ENCODE measurements at places on chromosomes 6 and 20.

DNA sequence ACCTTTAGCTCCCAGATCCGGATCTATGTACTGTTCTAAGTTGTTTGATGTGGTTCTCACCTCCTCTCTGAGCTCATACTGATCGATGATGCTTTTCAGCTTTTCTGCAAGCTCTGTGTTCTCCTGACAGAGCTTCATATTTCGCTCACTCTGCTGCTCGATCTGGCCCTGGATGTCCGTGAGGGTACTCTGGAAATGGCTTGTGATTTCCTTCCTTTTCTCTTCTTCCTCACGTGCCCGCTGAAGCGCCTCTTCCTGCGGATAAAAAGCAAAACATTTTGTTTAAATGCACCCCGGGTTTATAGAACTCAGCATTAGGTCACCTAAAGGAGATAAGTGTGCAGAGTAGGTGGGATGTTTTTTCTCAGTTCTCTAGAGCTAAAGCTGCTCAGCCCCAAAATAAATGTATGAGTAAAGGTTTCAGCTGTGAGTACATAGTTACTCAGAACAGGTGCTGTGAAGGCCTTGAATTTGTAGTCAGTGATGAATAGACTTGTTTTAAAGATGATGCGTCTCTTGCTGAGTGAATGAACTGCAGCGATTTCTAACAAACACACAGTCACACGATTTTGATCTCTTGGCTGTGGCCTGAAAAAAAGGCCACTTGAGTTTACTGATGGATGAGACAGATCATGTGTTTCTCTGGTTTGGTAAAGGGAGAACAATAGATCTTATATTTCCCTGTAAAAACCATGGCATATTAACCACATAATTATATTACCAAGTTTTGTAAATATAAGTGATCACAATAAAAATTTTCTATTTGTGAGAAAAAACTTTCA, 29.1 kb downstream of the TXLNB start:
- no peak for DNase-seq

GRCh38 chr6:150767571-150768018, 97.9 kb upstream of the MTHFD1L start:
- DNase-seq: peak; percentile 29

GRCh38 chr6:78713564-78713963, 153.8 kb upstream of the IRAK1BP1 start:
- no peak for DNase-seq

DNA sequence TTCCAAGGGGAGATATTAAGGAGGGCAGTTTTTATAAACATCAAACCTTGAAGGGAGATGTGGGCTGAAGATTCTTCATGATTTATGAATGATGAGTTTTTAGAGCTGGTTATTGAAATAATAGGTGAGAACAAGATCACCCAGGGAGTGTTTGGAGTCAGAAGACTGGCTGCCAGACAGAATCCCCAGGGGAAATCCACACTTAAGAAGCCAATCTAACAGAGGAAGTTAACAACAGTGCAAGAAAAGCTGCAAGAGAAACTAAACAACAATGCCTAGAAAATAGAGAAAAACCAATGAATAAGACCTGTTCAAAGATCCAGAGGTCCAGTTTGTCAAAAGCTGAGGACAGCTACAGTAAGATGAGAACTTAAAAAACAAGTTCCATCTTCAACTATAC, 167.9 kb upstream of the MAN1A1 start:
- DNase-seq: no peak

DNA sequence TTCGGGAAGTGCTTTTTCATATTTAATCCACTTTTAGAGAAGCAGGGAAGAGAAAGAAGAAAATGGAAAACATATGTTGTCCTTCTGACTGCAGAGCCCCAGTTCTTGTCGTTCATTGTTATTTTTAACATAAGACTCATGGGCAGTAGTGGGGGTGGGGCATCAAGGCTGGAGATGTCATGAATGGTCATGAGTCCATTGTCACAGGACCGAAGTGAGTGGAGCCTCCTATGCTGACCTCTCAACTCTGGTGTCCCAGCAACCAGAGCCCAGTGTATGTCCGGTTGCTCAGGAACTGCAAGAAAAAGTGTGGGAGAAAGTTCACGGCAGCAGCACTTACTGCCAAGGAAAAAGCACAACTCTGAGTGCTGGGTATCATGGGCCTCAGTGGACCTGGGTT, 108.6 kb downstream of the BANF2 start:
- peak; percentile 73 for DNase-seq

GRCh38 chr6:122997541-122998150, 1.6 kb downstream of the CLVS2 start:
- DNase-seq: no peak

GRCh38 chr6:52620055-52620905, 43.4 kb upstream of the TRAM2 start:
- no peak for DNase-seq

- DNase-seq: no peak
Measured at GRCh38 chr6:470901-471448, 79.4 kb downstream of the IRF4 start.

- no peak for DNase-seq
Measured at GRCh38 chr20:33006776-33007375, 628 bp upstream of the BPIFB2 start.

- DNase-seq: peak; percentile 32
Measured at GRCh38 chr6:13420269-13420668, 67.1 kb downstream of the GFOD1 start.

DNA sequence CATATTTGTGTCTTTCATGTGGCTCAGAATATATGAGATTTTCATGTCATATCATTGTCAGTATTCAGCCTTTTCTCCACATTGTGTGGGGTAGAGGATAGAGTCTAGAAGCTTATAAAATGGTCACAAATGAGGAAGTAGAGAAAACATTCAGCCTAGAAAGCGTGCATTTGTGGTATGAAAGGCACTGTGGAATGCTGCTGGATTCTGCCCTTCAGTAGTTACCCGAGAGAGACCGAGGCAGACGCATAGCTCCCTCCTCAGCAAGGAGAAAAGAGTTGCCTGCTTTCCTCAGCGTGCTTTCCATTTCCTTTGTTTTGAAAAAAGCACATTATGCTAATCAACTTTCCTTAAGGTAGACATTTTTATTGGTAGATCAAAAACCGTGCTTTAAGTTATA, 28.7 kb downstream of the MYB start:
- DNase-seq: no peak

GRCh38 chr20:59584278-59584925, 19.9 kb upstream of the PHACTR3 start:
- DNase-seq: no peak

DNA sequence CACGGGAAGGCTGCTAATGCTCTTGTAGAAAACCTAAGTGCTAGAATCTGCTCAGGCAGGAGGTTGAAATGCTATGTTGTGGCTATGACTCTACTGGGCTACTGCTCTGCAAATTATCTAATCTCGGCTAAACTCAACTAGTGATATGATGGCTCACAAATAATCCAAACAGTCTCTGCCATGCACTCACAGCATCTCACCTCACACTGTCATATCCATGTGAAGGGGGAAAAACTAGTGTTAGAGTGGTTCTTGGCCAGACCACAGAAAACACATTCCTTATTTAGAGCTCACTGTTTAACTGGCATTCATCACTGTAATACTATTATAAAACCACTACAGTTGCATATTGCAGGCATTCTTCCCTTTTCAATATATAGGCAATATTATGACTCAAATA, 81.8 kb upstream of the DST start:
- peak; percentile 75 for DNase-seq

- no peak for DNase-seq
Measured at GRCh38 chr6:83770910-83771309, 62.0 kb upstream of the SNAP91 start.

GRCh38 chr6:72835749-72836148, 213.9 kb downstream of the KCNQ5 start:
- no peak for DNase-seq

GRCh38 chr20:3901706-3902440, 12.7 kb downstream of the PANK2 start:
- no peak for DNase-seq

GRCh38 chr6:116450185-116450710, 10.9 kb upstream of the CALHM6 start:
- DNase-seq: no peak

GRCh38 chr6:135535989-135536414, 38.5 kb upstream of the AHI1 start:
- DNase-seq: peak; percentile 90

DNA sequence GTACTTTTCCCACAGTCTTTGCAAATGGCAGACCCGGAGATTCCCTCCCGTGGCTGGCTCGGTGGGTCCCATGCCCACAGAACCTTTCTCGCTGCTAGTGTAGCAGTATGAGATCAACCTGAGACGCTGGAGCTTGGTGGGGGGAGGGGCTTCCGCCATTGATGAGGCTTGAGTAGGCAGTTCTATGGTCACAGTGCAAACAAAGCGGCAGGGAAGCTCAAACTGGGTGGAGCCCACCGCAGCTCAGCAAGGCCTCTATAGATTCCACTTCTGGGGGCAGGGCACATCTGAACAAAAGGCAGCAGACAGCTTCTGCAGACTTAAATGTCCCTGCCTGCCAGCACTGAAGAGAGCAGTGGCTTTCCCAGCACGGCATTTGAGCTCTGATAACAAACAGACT, 186.0 kb upstream of the KCNK16 start:
- no peak for DNase-seq

- DNase-seq: no peak
Measured at GRCh38 chr6:20024316-20024673, 187.1 kb downstream of the ID4 start.

DNA sequence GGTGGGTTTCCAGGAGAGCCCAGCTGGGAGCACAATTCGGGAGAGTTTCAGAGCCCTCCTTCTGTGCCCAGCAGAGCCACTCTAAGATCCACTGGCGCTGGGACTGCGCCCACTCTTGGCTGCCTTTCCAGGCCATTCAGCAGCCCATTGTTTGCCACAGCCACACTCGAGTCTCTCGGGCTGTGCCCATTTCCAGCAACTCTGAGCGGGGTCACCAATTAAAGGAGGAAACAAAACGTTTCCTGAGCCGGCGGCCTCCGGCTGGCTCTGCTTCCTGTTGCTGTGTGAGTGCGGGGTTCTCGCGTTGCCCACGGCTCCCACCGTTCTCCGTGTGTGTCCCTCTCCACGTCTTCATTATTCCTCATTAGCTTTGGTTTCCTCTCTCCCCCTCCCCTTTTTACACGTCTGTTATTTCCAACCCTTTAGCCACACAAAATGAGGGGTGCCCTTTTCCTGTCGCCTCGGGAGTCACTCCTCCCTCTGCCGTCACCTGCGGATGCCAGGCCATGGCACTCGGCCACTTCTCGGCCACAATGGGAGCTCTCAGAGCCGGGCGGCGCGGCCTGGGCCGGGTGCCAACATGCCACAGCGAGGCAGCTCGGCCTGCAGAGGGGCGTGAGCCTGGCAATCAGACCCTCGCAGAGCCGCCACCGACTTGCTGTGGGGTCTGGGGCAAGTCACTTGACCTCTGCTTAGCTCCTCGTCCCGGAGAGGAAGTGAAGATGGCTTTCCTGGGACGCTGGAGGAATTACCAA, 94.3 kb upstream of the NKX2-2 start:
- DNase-seq: no peak

DNA sequence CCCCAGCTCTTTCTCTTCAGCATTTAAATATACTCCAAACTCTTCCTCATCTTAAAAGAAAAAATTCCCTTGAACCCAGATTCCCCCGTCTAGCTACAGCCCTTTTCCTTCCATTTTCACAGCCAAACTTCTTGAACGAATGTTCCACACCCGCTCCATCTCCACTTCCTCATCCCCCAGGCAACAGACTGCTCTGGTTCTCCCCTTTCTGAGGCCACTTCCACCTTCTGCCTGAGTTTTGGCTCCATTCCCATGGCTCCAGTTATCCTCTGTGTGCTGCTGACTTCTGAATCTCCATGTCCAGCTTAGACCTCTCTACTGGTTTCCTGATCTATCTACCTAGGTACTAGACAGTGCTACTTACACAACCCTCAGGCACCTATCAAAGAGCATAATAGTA, 106.4 kb downstream of the RALGAPA2 start:
- DNase-seq: no peak

GRCh38 chr6:156197513-156197912, 579.7 kb upstream of the ARID1B start:
- no peak for DNase-seq

DNA sequence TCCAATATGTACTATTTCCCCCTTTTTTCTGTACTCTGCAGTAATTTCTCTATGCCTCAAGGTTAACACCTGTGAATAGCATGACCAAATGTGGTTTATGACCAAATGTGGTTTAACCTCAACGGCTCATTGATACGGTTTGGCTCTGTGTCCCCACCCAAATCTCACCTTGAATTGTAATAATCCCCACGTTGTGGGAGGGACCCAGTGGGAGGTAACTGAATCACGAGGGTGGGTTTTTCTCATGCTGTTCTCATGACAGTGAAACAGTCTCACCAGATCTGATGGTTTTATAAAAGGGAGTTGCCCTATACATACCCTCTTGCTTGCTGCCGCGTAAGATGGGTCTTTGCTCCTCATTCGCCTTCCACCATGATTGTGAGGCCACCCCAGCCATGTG, 18.7 kb downstream of the DEK start:
- DNase-seq: no peak

GRCh38 chr20:46307999-46308257, 370 bp downstream of the CDH22 start:
- DNase-seq: no peak

DNA sequence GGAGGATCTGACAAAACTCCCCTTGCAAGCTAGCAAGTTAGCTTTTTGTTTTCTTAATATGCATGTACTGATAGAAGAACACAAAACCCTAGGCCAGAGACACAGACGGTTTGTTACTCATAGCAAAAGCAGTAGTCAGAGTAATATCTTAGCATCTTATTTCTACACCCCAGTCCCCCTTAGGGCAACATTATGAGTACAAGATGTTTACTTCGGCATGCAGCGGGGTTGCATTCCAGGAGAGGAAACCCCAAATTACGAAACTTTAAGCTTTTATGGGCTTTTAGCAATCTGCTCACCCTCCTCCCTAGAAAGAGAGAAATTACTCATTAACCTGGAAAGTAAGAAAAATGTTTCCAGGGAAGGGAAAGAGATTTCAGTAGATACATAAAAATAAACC, 1286.9 kb downstream of the EPHA7 start:
- DNase-seq: no peak

DNA sequence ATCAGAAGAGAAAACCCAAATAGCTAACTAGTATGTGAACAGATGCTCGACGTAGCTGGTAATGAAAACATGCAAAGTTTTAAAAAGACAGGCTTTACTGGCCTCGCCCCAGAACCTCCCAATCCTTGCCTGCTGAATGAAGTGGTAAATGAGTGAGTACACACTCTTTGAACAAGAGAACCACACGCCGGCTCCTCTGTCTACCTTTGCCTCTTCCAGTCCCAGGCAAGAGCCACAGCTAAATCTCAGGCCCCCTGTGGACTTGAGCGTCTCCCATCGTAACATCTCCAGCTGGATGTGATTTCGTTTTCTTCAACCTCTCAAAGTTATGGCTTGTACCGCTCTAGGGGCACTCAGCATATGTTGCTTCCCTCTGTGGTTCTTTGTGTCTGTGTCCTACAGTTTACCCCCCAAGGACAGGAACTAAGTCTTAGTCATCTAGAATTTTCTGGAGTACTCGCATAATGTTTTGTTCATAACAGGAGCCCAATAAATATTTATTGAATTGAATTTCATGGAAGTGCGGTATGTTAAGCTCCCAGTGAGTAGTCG, 153.2 kb upstream of the TAB2 start:
- DNase-seq: no peak
